NCI-H526 treated with DMSO at 0.1 percent for 48 hours (cell line): ENCODE measurements at places on chromosomes 13 and 19.

- DNase-seq, result no peak
Observed at GRCh38 chr13:29537736-29538651, 57.5 kb downstream of the SLC7A1 start.

GRCh38 chr13:44902738-44903137 is 86.5 kb downstream of the NUFIP1 start:
- no peak for DNase-seq

- DNase-seq, result peak; percentile 11
Observed at GRCh38 chr19:43662487-43662886, 7.5 kb downstream of the PLAUR start.

DNA sequence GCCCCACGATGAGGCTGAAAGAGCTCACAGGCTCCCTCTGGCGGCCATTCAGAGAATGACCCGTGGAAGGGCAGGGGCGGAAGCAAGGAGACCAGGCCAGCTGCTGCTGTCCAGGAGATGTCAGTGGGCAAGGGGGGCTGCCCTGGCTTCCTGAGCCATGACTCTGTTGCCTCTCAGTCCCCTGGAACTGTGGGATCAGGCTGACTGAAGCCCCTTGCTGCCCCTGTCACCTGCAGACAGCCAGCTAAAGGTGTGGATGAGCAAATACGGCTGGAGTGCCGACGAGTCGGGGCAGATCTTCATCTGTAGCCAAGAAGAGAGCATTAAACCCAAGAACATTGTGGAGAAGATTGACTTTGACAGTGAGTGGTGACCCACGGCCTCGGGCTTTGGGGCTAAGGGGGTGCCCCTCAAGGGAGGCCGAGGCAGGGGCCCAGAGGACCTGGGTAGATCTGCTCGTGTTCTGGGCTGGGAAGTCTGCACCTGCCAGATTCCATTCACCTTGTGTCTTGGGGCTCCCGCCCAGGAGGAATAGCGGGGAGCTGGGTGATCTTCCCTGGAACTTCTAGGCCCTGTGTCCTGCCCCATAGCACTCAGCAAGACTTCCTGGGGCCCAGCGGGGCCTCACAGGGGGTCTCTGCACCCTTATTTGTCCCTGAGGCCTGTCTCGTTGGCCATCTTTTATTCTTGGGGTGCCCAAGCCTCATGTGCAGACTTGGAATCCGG is 12.5 kb upstream of the ACTN4 start:
- peak; percentile 10 for DNase-seq

GRCh38 chr19:43611788-43612187 is at the start of gene SRRM5:
SRRM5 (plus strand) TSS chr19:43612088; CDS start chr19:43612122, 34 bp downstream.
- DNase-seq, result no peak

GRCh38 chr13:62357887-62358645 is 942.4 kb upstream of the PCDH20 start:
- DNase-seq, result peak; percentile 29

GRCh38 chr13:39105110-39105509 is 66.9 kb downstream of the NHLRC3 start:
- DNase-seq, result no peak
